ENCODE measurements at places on chromosomes 11 and 22.

- no peak overlapping the region for H3K27ac ChIP-seq
- no peaks in the 10 kb centered on the region for H3K4me1 ChIP-seq
- no peaks in the 10 kb centered on the region for H3K36me3 ChIP-seq
- DNase-seq: no peak
- no peaks in the 10 kb centered on the region for H3K27me3 ChIP-seq
These were observed 10.9 kb downstream of the ASCL2 start for GRCh38 chr11:2259466-2259830.

DNA sequence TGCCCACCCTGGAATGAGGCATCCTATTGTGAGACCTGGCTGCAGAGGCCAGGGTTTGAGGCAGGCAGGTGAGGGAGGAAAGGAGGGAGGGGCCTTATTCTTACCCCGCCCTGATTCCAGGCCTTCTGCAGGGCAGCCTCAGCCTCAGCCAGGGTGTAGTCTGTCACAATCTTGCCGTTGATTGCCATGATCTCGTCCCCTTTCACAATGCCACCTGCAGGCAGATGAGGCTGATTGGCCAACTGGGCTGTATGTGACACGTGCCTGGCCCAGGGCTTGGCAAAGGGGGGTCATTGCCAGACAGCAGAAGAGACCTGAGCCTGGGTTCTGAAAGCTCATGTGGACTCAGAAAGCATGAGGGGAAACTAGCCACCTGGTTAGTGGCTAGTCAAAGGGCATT lies 21.4 kb upstream of the ABCC8 start:
- no peak overlapping the region for H3K27ac ChIP-seq
- H3K4me3 ChIP-seq: no peak overlapping the region
- H3K27me3 ChIP-seq: no peaks in the 10 kb centered on the region
- peak; percentile 50 for DNase-seq

DNA sequence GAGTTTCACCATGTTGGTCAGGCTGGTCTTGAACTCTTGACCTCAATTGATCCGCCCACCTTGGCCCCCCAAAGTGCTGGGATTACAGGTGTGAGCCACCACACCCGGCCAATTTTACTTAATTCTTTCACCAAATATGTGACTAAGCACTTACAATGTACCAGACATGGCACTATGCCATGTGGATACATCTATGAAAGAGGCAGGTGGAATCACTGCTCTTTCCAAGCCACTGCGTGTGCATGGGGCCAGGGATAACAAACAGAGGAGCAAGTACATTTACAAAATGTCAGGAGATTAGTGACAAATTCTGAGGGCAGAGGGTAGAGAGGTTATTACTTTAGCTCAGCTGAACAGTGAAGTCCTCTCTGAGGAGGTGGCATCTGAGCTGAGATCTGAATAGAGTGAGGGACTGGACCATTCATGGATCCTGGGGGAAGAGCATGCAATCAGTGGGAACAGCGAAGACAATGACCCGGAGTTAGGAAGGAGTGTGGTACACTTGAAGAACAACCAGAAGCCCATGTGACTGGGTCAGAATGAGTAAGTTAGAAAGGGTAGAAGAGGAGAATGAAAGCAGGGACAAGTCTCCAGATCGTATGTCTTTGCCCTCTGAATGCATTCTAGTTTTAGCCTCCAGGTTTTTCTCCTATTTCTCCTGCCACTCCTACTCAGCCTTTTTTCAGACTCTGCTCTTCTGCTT lies 38.3 kb upstream of the GRAMD1B start:
- no peaks in the 10 kb centered on the region for H3K27me3 ChIP-seq
- no peak overlapping the region for H3K27ac ChIP-seq
- no peaks in the 10 kb centered on the region for H3K36me3 ChIP-seq
- no peaks in the 10 kb centered on the region for H3K4me1 ChIP-seq
- DNase-seq: no peak

DNA sequence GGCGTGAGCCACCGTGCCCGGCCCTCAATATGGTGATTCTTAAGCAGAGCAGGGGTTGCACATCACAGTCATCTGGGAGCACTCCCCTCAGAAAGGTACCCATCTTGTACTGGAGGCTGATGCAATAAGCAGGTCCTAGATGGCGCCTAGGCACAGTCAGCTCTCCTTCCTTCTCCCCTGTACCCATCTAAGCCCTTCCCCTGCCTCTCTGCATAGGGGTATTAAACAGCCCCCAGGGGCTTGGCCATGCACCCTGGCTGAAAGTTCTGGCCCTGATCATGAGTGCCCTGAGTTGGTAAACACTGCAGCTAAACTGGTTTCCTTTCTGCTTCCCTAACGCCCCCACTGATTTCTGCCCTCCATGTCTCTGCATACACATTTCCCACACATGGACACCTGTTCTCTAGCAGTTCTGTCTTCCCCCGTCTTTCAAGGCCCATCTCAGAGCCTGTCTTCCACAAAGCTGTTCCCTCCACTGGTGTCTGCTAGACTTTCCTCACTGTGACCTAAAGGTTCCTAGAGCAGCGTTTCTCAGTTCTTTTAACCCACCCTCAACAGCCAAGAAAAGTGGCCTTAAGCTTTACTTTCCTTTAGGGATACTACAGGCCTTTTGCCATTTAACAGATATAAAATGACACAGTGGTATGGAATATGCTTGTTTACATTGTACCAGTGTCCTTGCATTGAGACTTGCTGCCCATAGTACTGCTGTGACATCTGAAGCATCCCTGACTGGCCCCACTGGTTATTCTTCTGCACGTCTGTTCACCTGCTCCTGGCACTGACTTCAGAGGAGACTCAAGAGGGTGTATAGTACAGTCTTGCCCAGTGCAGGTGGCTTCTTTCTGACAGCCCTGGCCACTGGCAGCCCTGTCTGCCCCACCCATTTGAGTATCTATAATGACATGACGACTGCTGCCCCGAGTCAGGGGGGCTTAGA lies 15.6 kb downstream of the UBE2L3 start:
- no peaks in the 10 kb centered on the region for H3K36me3 ChIP-seq
- DNase-seq: no peak
- H3K27ac ChIP-seq: no peak overlapping the region
- H3K27me3 ChIP-seq: no peaks in the 10 kb centered on the region
- H3K4me1 ChIP-seq: no peaks in the 10 kb centered on the region

DNA sequence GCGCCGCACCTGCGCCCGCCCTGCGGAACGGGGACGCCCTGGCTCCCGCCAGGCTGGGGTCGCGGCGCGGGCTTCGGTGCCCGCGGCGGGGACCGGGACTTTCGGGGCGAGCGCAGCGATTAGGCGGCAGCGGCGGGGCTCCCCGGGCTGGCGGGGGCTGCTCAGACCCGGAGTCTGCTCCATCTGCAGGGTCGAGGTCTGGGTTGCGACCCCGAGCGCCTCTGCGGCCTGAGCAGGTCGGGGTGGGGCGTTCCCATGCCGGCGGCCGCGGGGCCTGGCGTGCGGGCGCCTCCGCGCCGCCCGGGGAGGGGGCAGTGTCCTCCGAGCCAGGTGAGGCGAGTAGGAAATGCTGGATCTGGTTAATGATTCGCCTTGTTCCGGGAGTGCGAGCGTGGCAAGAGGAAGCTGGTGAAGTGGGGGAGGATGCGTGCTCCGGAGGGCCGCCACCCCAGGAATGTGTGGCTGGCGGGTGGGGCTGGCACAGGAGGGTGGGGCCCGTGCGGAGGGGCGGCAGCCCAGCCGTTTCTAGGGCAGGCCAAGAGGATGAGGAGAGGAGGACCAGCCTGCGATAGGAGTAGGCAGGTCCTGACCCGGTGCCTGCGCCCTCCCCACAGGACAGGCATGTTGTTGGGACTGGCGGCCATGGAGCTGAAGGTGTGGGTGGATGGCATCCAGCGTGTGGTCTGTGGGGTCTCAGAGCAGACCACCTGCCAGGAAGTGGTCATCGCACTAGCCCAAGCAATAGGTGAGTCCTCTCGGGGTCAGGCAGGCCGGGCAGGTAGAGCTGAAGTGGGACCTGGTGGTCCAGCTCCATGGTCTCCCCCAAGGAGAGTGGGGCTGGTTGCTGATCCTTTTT lies 606 bp downstream of the RASSF7 start:
- peaks cover 20% of the 10 kb centered on the region for H3K27me3 ChIP-seq
- H3K27ac ChIP-seq: no peak overlapping the region
- peaks cover 31% of the 10 kb centered on the region for H3K4me1 ChIP-seq
- H3K36me3 ChIP-seq: peaks cover 2% of the 10 kb centered on the region
- peak overlapping the region; percentile 83 for H3K4me3 ChIP-seq
- peak; percentile 64 for DNase-seq

Data from H1 (cell line).